ENCODE measurements at places on chromosomes 4 and X.

GRCh38 chrX:118823263-118824172 lies at the start of gene ZCCHC12:
Gene ZCCHC12, plus strand, starts transcription at chrX:118823824. Its CDS starts 1,421 bp downstream, at chrX:118825245.
- DNase-seq = peak; percentile 69

DNA sequence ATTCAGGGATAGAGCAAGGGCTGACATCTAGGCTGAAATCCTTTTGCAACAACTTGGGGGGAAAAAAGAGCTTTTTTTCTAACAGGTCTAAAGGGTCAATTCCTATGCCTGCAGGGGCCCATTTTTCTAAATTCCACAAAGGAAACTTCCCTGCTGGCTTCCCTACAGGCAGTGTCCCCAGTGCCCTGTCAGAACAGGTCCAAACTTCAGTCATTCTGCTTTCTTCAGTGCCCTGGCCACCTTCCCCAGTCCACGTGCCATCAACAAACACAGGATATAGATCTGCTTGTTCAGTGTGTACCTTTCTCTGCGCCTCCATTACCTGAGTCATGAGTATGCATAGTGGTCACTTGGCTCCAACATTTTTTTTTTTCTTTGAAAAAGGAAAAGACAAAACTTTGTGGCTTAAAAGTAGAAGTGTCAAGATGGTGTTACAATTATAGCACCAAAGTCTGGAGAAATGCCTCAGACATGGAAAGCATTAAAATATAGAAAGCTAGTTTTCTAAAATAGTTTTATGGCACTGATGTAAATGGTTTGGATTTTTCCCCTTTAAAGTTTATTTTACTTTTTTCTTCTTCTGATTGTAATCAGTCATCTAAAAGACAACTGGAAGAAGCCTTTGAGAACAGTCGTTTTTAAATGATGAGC lies 84.0 kb upstream of the JADE1 start:
- no peak for DNase-seq

GRCh38 chrX:17377091-17377717 lies 2.2 kb downstream of the NHS start:
- DNase-seq = peak; percentile 62

DNA sequence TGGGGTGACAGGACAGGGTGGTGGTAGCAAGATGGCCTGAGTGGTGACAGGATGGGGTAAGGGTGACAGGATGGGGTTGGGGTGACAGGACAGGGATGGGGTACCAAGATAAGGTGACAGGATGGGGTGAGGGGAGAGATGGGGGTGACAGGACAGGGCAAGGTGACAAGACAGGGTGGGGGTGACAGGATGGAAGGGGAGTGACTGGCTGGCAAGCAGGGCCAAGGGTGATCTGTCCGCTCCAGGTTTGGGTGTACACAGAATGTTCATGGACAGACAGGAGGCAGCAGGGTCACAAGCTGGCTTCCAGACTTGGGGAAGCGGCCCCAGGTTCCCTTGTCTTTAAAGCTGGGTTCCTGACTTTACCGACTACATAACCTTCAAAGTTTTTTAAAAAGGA lies 23.3 kb downstream of the RNF212 start:
- no peak for DNase-seq

DNA sequence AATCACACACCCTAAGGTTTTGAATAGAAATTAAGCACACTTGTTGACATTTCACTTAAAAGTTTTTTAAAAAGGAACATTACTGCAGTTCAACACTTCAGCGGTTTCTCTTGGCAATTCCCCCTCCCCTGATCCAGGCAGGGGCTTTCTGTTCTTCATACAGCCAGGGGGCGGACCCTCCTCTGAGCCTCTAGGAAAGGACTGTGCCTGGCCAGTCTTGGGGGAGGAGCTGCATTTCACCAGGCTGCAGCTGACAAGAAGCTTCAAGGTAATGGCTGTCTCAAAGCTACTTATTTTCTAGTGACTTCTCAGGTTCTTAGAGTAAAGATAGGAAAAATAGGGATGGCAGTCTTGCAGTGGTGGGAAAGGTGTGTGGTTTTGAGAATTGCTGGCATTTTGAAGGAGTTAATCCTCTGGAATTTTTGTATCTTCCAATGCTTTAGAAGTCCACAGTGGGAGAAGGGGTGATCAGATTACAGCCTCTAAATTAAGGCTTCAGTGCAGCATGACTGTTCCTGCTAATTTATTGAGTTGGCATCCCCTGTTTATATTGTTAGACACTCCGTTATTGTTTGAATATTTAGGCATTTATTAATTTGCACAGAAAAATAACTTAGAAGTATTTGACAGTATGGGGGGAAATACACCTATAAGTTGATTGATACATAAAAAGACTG lies 33.5 kb downstream of the PWWP3B start:
- no peak for DNase-seq

DNA sequence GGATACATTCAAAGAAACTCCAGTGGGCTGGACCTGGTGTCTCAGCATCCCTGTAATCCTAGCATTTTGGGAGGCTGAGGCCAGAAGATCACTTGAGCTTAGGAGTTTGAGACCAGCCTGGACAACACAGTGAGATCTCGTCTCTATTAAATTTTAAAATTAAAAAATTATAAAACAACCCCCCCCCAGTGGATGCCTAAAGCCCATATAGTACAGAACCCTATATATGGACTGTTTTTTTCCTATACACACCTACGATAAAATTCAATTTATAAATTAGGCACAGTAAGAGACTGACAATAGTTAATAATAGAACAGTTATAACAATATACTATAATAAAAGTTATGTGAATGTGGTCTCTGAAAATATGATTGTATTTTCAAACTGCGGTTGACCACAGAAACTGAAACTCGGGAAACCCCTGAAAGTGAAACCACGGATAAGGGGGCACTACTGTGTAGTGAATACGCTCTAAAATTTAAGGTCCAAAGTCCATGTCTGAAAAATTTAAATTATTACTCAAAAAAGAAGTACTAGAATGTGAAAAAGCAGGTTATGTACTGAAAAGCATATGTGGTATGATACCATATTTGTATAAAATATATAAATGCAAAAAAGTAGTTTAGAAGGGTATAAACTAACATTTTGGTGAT lies 2.0 kb downstream of the SMIM14 start:
- no peak for DNase-seq

- no peak for DNase-seq
These were observed 924 bp upstream of the IRAK1 start for GRCh38 chrX:154020536-154021115.

DNA sequence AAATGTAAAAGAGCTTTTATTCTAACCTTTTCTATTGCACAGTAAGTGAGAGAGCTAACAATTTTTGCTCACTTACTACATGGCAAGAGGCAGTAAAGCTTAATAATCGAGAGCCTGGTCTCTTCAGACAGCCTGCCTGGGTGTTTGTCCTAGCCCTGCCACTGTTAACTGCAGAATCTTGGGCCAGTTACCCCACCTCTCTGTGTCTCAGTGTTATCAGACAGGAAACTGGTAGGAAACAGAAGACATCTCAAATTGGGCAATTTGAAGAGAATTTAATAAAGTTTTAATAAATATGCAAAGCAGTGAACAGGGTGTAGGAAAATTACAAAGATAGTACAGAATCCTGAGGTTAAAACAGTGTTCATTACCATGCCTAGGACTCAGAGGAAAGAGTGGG lies 13.4 kb downstream of the STAP1 start:
- no peak for DNase-seq

DNA sequence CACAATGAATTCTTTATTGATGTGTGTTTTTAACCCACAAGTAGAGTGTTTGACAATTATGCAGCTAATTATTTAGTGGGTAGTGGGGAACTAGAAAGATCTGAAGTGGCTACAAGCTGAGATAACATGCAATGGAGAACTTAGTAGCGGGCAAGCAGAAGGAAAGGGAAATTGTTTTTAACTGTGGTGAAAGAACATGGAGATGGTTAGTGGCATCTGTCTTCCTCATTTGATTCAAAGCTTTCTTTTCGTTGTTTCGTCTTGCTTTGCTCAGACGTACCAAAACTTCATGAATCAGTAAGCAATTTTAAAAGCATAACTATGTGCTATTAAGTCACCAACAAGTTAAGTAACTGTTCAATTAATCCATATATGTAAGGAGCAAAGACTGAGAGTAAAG lies 169.9 kb downstream of the BANK1 start:
- DNase-seq = no peak

- no peak for DNase-seq
These were observed 1.4 kb upstream of the VEGFC start for GRCh38 chr4:176794151-176794550.
